Left kidney (tissue), 8 donors: ENCODE measurements at places on chromosomes 2 and 18. TPM values are rescaled to one million over a fixed set of nuclear protein-coding genes. Genes with fewer than 3 reads are reported as not detected.

Gene MEIS1
- polyA plus RNA-seq, result 164 TPM

Gene ELOA2
- polyA plus RNA-seq, result not detected

Gene MC5R
- 0.22 TPM for polyA plus RNA-seq

Gene PREPL
- polyA plus RNA-seq, result 159 TPM

Gene FZD7
- 64.1 TPM for polyA plus RNA-seq

Gene YWHAQ
- 467 TPM for polyA plus RNA-seq
